Right ventricle myocardium inferior (tissue), 1 donor: ENCODE measurements at places on chromosomes 7 and 10.

DNA sequence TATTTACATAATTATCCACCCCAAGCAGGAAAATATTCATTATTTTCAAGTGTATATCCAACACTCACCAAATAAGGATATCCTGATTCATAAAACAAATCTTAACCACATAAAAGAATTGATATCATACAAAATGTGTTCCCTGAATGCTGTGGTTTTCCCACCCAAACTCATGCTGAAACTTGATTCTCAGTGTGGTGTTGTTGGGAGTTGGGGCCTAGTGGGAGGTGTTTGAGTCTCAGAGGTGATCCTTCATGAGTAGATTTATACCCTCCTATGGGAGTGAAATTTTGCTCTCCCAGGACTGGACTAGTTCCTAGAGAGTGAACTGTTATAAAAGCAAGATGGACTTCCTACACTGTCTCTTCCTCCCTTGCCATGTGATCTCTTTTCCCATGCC lies 1028.3 kb downstream of the SORCS1 start:
- DNase-seq: no peak

GRCh38 chr7:37993060-37993501 lies 72.6 kb downstream of the EPDR1 start:
- no peak for DNase-seq

DNA sequence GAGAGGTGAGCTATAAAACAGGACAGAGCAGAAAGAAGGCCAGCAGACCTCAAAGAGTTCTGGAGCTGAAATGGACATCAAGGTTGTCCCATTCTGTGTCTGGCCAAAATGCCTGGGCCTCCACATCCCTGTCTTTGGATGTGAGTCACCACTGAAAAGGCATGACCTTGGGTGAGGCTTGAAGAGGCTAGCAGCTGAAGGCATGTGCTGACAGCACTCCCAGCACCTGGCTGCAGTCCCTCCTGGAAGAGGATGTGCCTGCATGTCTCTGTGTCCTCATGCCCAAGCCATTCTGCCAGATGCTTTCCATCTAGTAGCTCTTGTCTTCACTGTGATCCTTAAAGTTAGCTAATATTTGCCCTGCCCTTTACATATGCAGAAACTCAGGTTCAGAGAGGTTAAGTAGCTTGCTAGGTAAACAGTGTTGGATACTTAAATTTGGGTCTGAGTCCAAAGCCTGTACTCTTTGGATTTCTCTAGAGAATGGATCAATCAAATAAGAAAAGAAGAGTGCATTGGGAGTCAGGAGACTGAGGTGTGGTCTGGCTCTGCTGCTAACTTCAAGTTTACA lies 35.8 kb downstream of the HECW1 start:
- DNase-seq: no peak

DNA sequence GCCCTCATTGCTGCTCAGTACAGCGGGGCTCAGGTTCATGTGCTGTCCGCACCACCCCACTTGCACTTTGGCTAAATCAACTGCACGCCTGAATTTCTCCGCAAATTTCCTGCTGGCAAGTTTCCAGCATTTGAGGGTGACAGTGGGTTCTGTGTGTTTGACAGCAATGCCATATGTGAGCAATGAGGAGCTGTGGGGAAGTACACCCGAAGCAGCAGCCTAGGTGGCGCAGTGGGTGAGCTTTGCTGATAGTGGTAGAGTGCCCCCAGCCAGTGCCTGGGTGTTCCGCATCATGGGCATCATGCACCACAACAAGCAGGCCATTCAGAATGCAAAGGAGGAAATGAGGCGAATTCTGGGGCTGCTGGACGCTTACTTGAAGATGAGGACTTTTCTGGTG lies 103.9 kb upstream of the POT1 start:
- no peak for DNase-seq

DNA sequence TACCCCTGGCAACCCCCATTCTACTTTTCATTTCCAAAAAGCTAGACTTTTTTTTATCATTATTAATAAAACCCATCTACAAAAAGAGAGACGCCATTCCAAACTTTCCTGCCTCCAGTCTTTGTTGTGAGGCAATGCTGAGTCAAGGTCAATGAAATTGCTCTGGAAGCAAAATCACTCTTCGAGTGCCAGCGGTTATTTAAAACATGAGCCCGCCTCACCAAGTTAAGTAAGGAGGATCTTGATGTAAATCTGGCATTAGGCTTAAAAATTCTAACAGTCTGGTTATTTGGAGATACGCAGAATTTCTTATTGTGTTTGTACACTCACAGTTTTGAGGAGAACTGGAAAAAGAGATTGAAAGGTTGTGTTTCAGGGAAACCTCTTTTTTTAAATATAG lies 1196.3 kb downstream of the TYW1 start:
- no peak for DNase-seq

GRCh38 chr7:2970861-2971260 lies 72.8 kb downstream of the CARD11 start:
- no peak for DNase-seq

- DNase-seq: no peak
These were observed 380 bp upstream of the AGBL3 start for GRCh38 chr7:134985894-134986362.

DNA sequence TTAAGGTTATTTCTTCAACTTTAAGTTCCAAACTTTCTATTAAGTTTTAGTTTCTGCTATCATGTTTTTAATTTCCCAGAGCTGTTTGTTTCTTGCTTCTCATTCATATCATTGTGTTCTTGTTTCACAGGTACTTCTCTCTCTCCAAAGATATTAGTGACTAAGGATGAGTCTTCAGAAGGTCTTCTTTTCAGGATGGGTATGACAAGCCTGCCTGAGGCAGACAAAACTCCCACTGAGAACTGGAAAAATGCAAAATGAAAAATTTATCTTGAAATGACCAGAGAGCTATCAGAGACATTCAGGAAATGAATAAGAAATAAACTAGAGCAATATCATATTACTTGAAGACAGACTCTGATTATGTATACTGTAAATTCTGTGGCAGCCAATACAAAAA lies 110.8 kb upstream of the EGFR start:
- DNase-seq: no peak

DNA sequence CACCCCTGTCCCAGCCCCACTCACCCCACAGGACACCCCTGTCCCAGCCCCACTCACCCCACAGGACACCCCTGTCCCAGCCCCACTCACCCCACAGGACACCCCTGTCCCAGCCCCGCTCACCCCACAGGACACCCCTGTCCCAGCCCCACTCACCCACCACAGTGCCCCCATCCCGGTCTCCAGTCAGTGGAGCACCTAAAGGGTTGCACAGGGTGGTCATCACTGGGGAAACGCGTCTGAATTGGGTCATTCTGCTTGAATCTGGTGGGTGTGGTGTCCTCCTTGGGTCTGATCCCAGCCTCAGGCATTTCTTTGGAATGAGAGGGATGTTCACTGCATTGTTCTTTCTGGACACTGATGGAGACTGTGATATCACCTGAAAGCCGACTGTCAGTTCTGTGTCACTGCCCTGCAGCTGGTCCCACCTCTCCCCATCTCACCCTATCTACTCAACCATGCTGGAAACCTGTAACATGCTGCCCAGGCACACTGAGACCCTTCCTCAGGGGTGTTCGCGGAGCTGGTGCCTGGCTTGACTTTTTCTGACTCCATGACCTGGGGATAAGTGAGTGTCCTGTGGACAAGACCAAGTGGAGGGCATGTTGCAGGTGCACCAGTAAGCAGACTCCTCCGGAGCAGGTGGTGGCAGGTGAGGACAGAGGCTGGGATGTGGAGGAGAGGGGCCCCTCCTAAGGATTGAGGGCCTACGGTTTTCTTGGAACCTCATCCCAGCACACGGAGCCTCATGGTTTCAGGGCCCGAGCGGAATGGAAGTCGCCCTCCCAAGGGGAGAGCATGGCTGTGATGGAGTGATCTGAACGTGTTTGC lies 262.5 kb upstream of the PPP2R2D start:
- no peak for DNase-seq

- DNase-seq: no peak
These were observed 1091.7 kb upstream of the CELF2 start for GRCh38 chr10:9926003-9926402.

GRCh38 chr10:73850863-73851461 lies 23.4 kb downstream of the CAMK2G start:
- no peak for DNase-seq

DNA sequence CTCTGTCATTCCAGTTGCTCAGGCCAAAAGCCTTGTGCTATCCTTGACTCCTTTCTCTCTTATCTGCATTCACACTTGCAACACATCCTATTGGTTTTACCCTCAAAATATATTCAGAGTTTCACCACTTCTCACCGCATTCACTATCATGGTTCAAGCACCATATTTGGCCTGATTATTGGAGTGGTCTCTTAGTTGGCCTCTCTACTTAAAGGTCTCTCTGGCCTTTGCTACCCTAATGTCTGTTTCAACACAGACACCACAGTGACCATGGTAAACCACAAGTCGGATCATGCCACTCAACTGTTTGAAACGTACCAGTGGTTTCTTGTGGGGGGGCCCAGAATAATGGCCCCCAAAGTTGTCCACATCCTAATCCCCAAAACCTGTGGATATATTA lies 15.2 kb upstream of the PDZD8 start:
- DNase-seq: no peak

- no peak for DNase-seq
These were observed 168.3 kb upstream of the NPY start for GRCh38 chr7:24115661-24116060.

DNA sequence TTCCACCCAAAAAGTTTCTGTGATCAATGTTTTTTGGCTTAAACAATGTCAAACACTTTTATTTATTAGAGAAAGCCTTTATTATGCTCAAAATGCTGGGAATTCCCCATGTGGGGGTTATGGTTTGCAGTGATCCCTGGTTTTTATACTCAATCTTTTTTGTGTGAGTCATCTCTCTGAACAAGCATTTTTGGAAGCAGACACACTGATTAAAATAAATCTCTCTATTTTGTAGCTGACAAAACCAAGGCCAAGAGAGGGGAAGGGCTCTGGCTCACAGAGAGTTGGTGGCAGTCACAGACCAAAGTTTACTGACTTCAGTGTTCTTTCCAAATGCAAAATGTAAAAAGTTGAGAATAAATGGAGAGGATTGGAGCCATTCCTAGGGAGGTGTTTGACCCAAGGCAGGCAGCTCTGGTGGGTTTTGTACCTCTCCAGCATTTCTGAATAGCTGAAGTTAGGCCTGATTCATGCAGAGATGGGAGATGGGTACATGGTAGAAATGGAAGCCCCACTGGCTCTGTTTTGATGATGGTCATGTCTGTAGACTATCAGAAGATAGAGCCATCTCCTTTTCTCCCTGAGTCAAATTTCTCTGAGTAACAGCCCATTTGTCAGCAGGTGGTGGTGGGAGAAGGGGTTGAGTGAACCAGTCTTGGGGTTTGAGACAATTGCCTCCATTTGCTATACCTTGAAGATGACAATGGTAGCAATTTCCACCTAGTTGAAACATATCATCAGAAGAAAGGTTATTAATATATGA lies 45.4 kb upstream of the NAMPT start:
- no peak for DNase-seq

DNA sequence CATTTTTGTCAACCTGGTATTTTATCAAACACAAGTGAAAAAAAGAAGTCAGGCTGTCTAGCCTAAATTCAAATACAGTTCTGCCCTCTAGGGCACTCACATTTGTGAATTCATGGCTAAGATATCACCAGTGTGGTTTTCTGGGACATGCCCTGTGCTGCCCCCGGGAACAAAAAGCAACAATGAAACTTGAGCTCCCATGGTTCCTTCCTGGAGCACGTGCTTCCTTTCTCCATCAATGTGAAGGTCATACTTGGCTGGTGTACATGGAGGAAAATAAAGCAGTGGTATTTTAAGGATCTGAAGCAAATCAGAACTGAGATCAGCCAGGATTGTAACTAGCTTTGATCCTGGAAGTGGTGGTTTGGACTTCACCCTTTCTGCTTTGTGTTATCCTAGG lies 128.9 kb upstream of the FRMD4A start:
- no peak for DNase-seq

- DNase-seq: peak; percentile 87
These were observed 123.4 kb downstream of the NEURL1 start for GRCh38 chr10:103616705-103617601.

DNA sequence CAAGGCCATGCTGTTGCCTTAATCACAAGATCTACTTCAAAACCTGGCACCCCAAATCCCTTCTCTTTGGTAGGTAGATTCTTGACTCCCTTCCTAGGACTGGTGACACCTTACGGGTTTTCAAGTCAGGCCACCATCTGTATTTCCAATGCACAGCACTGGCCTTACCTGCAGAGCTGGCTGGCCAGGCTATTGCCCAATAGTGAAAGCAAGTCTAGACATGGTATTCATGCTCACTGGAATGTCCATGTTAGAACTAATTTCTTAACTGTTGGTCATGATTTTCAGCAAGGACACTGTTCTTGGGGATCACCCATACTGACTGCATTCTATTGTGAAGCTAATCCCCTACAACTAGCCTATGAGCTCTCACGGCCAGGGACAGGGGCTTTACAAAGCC lies 313.1 kb upstream of the RNF32 start:
- no peak for DNase-seq

DNA sequence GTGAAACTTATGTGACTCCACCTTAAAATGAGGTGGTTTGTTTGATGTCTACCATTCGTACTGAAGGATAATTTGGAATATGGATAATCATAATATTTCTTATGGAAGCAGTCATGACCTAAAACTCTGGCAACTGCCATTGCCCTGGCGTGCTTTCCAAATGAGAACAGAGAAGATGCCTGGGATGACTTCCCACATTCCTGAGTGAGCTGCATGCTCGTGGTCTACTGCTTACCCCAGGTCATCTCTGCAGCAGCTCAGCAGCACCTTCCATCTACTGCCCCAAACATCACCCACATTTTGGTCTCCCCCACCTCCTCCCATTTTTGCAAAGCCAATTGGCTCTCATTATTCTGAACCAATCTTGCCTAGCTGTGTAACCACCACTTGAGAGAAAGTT lies 40.1 kb downstream of the LYZL1 start:
- no peak for DNase-seq
